ENCODE measurements at places on chromosomes 13 and 19.

DNA sequence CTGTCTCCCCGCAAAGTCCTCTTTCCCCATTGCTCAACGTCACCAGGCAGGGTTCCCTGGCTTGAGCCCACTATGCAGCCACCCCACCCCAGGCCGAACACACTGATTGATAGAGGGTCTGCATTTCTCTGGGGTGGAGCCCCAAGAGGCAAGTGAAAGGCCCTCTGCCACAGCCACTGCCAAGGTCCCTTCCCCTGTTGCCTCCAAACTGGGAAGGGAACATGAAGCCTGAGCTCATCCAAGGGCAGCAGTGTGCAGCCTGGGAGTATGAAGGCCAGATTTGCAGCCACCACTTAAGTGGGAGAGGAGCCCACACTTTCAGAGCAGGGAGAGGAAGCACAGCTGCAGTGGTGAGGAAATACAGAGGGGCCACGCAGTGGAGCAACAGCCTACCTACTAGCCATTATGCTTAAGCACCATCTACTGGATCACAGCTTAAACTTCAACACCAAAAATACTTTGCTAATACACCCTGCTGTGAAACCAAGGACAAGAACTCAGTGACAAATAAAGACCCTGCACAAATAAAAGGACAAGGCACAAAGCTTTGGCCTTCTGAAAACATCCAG, 48.6 kb downstream of the UBL3 start:
- no peak for DNase-seq

GRCh38 chr13:108929532-108930206, 300.3 kb downstream of the MYO16 start:
- no peak for DNase-seq

- DNase-seq: peak; percentile 77
Observed at GRCh38 chr19:2055931-2056836, 5.1 kb upstream of the MKNK2 start.

DNA sequence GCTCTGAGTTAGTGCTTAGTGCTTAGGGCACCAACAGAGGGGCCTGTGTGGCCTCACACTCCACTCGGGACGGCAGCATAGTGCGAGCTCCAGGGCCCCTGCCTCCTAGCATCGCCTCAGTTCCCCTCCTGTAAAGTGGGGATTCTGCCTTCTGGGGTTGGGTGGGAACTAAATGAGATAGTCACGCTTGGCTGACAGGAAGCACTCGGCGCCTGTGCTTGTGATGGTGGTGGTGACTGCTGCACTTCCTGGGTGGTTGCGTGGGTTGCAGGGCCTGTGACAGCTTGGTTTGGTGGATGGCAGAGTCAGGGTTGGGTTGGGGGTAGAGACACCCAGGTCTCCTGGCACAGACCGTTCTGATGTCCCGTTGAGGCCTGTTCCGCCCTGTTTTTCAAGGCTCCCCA, 7.7 kb downstream of the PLEKHF1 start:
- DNase-seq: no peak

DNA sequence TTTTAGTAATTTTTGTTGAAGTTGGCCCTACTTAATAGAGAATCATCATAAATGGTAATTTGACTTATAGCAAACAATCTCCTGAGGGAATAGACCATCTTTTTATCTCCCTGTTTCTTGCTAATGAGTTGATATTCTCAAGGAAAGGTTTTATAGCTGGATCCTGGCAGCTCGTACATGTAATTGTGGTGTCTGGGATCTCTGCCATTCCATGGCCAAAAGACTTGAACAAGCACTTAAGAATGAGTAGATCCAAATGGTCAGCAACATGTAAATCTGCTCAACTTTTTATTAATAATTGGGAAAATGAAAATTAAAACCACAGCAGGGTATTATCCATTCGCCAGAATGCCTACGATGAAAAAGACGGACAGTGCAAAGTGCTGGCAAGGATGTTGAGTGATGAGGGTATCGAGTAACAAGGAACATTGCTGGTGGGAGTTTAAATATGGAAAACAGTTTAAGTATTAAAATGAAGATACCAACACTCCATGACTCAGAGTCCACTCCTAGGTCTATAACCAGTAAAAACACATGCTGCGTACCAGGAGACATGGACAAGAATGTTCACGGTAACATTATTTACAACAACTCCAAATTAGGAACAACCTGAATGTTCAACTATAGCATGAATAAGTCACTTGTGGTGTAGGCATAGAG, 5.1 kb upstream of the GPR18 start:
- no peak for DNase-seq

- no peak for DNase-seq
Observed at GRCh38 chr13:19981685-19982238, 23.2 kb downstream of the ZMYM2 start.

DNA sequence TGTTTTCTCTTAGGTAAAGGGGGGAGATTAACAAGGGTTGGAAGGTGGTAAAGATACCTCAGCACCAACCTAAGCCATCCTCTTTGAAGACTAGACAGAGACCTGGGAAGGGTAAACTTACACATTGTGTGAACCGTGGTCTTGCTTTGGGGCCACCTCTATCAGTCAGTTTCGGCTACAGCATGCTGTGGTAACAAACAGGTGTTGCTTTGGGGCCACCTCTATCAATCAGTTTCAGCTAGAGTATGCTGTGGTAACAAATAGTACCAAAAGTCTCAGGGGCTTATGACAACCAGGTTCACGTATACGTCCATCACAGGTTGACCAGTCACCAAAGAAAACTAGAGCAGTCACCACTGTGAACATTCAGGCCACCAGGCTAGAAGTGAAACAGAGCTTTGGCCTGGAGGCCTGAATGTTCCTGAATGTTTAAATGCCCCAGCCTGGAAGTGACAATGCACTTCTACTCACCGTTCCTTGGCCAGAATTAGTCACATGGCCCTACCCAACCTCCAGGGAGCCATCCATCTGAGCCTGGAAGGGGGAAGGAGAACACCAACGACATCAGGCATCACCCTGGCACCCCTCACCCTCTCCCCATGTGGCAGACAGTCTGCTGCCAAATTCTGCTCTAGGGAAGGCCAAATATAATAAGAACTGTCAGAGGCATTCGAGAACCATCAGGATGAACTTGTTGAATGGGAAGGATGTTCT, 3.8 kb downstream of the FXYD7 start:
- no peak for DNase-seq

- no peak for DNase-seq
Observed at GRCh38 chr19:44010468-44010867, 7.7 kb downstream of the ZNF230 start.

DNA sequence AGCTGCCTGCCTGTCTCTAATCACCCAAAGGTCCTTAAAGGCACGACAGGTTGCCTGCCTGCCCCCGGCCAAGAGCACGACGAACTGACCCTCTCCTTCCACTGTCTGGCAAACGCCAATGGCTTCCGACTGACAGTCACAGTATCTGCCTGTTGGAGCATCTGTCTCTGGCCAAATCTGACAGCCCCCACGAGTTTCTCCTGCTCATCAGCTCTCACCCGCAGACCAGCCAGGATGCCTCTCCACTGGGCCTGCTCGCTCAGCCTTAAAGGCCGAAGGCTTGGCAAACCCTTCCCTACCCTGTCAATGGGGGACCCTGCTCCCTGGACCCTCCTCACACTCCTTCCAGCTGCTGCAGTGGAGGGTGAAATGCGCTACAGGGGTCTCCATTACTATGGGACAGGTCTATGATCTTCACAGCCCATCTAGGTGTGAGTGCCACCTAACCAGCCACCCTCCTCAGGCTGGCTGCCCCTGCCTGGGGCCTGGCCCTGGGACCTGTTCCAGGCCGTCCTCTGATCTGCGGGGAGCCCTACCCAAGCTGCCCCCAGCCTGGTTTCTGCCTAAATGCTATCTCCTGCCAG, 932 bp downstream of the FAM83E start:
- no peak for DNase-seq

DNA sequence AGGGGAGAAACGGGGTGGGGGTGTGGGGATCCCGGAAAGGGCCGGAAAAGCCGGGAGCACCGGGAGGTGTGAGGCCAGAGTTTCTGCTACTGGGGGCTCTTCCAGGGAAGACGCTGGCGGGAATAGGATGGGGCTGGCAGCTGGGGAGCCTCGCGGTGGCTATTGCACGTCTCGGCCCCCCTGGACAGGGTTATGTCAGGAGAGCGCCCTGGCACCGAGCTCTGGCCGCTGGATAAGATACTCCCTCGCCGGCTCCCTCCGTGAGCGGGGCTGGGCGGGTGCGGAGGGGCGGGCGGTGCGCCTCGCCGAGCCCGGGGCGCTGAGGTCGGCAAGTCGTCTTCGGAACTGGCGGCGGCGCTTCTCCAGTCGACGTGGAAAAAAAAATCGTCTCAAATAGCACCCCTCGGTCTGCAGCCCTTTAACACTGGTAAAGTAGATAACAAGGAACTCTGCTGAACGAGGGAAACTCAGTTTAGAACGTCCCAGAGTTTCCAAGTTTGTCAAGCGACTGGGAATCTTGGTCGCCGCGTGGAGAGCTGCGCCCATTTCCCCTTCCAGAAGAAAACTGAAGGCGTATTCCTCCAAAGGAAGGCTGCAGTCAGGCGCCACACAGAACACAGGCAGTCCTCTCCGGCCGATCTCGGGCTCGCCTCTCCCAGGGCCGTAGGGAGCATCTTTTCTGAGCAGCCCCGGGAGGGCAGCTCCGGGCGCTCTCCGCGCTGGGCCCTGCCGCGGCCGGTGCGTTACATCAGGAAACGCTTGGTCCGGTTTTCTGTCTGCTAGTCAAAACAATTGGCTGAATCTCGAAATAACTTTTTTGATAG, 115.1 kb downstream of the KCNRG start:
- DNase-seq: peak; percentile 46

DNA sequence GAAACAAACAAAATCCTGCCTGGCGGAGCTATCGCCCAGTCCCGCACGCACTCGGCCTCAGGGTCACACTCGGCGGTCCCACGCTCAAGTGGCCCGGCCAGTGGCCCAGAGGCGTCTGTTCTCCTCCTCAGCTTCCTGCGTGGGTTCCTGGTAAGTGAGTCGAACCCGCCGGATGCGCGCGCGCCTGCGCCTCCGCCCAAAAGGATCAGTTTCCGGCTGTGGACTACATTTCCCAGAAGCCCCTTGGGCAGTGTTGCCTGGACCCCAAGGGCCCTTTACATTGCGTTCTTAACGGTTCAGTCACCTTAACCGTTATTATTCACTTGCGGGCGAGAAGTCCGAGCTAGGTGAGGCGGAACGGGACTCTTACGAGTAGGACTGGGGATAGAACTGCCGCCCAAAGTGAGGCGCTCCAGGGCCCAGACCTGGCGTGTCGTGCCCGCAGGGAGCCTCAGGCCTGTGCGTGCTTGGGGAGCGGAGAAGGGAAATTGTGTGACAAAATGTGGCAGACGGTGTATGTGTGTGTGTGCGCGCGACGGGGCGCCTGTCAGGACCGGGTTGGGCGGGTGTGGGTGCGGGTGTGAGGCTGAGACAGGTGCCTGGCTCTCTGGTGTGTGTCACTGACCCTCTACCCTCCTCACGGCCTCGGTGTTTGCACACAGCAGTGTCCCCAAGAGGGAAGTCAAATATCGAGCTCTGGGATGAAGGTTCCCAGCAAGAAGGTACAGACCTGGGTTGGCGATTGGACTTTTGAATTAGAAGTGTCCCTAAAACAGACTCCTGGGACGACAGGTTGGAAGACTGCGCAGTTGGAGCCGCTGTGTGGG, at the start of gene ZNF546:
TSS of gene ZNF546 (plus strand) at position 250 of the 827 bp plus-strand sequence. CDS start 1,267 bp downstream, outside the sequence.
- peak; percentile 88 for DNase-seq

GRCh38 chr13:22214184-22214583, 543.3 kb downstream of the FGF9 start:
- DNase-seq: no peak

GRCh38 chr13:84902243-84902642, 897.0 kb downstream of the SLITRK6 start:
- DNase-seq: no peak

DNA sequence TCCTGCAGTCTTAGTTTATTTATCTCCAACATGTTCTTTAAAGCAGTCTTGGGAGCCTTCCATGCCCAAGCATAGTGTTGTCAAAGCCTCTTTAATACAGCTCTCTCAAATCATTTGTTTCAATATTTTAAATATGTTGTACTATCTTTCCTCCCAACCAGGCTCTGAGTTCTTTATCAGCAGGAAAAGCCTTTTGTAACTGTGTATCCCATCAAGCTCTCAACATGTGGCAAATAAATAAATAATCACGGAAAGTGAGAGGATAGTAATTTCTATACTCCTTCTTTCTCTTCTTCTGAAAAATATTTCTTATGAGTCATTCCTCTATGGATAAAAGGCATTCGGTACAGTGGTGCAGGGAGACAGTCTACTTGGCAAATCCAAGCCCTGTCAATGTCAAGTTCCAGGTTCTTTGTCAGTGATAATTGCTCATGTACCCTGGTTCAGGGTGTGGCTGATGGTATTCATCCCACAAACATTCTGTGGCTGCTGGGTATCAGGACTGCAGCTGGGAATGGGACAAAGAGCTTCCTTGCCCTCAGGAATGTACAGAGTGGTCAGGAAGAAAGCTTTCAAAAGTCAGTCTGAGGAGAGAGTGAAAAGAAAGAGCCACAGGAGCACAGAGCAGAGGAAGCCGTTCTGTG, 384.3 kb downstream of the EFNB2 start:
- peak; percentile 97 for DNase-seq

- no peak for DNase-seq
Observed at GRCh38 chr19:17127671-17128070, 52.1 kb downstream of the MYO9B start.

GRCh38 chr19:2476451-2477140, 669 bp downstream of the GADD45B start:
- DNase-seq: peak; percentile 81

Data from fibroblast of skin of abdomen (primary cell).